Breast epithelium (tissue), 4 donors: ENCODE measurements at places on chromosomes 3 and 15.

DNA sequence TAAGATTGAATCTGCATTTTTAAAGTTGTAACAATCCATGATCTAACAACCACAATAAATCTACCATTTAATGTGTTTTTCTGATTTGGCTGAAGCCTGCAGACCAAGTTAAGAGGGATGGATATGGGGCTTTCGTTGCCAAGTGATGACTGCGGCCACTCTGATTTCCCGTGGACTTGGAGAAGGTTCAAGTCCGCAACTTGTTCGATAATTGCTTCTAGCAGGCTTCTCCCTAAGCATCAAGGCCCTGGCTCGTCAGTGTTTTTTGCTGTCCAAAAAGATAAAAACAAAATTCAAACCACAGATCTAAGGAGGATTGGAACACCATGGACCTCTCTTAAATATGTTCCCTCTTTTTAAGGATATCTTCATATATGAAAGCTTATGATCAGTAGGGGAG is 256.6 kb downstream of the CNTN3 start:
- DNase-seq, result no peak

DNA sequence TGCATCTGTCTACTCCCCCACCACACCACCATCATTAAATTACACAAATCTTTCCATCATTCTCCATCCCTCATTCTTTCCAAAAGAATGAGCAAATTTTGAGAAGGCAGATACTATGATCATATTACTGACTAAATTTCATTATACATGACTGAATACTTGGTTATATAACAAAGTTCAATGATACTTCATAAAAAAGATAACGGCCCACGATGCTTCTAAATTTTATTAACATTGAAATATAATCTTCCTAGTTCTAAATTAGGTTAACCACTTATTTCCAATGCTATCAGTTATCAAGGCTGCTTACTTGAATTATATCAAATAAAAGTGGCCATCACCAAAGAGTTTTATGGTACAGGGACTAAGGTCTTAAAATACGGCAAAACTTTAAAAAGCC is 13.5 kb downstream of the HERC1 start:
- DNase-seq, result no peak

DNA sequence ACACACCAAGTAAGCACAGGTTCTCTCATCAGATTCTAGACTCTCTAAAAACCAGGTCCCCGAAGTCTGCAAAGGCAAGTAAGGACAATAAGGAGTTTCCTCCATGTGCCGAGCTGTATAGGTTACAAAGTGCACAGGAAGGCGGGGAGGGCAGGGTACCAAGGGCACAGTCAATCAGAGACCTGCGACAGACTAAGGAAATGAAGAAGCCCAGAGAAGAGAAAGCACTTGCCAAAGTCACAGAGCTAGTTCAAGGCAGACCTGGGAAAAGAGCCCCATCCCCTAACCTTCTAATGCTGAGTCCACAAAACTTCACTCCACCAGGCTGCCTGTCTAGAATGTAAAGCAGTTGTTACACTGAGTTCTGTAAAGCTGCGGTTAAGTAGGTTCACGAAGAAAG is 1.7 kb downstream of the SEC13 start:
- DNase-seq, result no peak

DNA sequence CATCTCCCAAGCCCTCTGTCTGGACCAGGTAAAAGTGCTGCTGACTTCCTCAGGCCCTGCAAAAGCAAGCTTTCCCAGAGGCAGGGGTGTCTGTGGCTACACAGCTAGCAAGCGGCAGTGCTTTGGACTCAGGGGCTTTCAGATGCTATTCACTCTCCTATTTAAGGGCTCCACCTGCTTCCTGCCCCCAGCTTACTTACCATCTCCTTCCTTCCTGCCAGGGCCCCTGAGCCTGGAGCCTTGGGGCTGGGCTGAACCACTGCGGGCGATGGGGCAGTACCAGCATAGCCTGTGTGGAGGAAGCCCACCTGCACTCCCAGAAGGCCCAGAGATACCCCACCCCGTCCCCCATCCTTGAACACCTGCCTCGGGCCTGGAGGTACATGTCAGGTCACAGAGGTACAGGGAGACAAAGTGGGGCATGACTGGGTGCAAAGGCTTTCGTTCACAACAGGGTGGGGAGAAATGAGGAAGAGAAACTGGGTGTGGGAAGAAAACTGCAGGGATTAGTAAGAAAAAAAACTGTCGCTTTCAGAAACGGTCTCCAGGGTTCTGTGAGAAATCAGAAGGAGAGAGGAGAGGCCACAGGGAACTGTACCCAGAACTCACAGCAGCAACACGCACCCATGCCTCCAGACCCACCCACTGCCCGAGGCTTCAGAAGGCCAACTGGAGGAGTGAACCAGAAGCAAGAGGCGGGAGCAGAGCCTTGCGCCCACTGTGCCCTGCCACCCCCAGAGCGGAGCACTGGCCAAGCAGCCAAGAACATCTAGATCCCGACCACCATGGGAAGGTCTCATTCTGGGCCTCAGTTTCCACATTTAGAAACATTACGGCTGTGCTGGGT is 49.5 kb downstream of the CCDC12 start:
- no peak for DNase-seq

GRCh38 chr15:62847900-62848489 is 194.6 kb upstream of the TPM1 start:
- no peak for DNase-seq

DNA sequence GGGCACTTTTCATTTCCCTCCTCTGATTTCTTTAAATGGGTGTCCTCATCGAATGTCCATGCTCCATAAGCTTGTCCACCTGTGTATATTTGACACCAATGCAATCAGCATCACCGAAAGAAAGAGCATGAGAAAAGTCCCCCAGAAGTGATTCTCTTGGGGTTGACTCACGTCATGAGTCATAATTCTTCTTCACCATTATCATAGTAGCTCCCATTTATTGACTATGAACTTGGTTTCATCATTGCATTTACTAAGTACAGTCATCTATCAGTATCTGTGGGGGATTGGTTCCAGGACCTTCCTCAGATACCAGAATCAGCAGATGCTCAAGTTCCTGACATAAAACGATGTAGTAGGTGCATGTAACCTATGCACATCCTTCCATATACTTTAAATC is 372.5 kb upstream of the CFAP20DC start:
- no peak for DNase-seq

- no peak for DNase-seq
Observed at GRCh38 chr3:100311011-100311410, 23.5 kb upstream of the NIT2 start.

GRCh38 chr3:186825872-186826409 is 16.6 kb upstream of the ADIPOQ start:
- DNase-seq, result no peak
